ENCODE measurements at places on chromosomes 1 and 21.

DNA sequence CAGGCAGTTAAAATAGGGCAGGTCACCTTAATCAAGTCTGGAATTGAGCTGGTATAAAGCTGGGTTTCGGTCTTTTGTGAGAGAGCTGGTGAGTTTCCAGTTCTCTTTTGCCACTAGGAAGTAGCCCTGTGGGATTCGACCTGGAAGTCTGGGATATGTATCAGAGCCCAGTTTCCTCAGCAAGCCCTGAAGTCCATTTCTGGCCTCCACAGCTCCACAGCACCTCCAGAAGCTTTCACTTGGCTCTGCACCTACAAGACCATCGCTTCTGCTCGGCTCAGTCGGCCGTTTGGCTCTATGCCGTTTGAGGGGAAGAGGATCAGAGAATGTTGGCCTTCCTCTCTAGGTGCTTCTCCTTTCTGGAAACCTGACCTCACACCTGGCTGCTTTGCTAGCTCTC, 148.0 kb downstream of the GALNT2 start:
- DNase-seq = no peak

DNA sequence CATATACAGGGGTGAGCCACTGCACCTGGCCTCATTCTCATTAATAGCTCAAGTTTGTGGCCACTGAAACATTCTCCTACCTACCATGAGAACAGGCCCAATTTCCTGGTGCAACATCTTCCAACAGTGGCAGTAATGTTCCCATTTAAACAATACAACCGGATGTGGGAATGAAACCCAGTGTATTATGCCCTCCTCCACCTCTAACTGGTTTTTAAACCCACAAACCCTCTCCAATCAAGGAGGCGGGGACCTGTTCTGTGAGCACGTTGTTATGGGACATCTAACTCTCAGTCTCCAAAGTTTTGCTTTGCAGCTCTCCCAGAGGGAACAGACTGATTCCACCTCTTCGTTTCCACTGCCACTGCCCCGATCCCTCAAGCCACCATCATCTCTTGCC, 2.6 kb downstream of the CTNNBIP1 start:
- DNase-seq = no peak

- DNase-seq = no peak
Measured at GRCh38 chr1:153849487-153850185, 73.1 kb downstream of the GATAD2B start.

DNA sequence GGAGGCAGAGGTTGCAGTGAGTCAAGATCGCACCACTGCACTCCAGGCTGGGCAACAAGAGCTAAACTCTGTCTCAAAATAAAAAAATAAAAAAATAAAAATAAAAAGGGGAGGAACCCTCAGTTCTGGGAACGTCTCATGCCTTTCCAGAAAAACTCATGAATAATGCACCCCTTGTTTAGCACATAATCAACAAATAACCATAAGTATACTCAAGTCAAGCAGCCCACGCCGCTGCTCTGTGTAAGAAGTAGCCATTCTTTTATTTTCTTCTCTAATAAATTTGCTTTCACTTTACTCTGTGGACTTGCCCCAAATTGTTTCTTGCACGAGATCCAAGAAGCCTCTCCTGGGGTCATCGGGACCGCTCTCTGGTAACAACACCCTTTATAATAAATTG, 14.5 kb upstream of the ACTA1 start:
- DNase-seq = no peak

DNA sequence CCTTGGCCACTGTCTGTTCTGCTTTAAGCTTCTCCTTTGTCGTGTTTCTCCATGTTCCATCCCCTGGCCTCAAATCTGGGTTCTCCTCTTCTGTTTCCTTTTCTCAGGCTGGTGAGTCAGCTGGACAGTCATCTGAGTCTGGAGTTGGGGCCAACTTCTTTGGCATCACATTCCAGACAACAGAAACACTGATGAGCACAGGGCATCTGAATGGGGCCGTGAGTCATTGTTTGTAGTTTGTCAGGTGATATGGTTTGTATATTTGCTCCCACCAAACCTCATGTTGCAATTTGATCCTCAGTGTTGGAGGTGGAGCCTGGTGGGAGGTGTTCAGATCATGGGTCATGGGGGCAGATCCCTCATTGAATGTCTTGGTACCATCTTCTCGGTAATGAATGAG, 14.3 kb upstream of the OLIG2 start:
- no peak for DNase-seq

GRCh38 chr21:29149808-29150425, 19.5 kb downstream of the MAP3K7CL start:
- no peak for DNase-seq

GRCh38 chr21:36910581-36911307, 55.7 kb downstream of the HLCS start:
- DNase-seq = no peak

DNA sequence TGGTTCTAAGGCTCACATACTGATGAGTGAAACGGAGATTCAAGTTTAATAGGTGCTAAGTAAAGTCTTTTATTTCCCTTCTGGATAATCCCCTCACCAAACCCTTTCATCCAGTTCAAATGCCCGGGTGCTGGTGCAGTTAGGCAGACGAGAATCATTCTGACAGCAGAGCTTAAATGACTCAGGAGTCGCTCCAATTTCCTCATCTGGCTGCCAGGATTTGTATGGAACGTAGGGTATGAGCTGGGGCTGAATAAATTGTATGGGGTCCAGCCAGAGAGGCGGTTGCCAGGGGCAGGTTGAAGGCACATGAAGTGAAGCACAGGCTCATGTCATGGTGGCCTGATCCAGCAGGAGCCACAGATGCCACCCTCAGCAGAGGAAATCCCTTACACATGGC, 76.0 kb downstream of the PAPPA2 start:
- no peak for DNase-seq

DNA sequence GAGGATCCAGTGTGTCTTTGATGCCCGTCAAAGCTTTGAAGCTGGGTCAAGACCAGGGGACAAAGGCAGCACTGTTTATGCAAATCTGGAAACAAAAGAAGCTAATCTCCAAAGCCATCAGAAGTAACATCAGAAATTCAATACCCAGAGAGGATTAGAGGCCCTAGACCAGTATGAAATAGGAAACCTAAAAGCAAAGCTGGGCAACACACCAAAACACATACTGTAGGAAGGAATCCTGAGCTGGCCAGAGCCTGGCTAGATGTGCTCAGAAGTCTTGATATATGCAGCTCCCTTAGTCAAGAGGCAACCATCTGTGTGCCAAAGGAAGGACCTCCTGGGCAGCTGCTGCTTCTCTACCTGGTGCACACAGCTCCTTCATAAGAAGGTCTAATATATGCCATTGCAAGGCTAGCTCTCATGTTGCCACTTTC, 12.3 kb downstream of the COLGALT2 start:
- DNase-seq = no peak

- DNase-seq = no peak
Measured at GRCh38 chr1:22124592-22125229, 18.2 kb downstream of the WNT4 start.

DNA sequence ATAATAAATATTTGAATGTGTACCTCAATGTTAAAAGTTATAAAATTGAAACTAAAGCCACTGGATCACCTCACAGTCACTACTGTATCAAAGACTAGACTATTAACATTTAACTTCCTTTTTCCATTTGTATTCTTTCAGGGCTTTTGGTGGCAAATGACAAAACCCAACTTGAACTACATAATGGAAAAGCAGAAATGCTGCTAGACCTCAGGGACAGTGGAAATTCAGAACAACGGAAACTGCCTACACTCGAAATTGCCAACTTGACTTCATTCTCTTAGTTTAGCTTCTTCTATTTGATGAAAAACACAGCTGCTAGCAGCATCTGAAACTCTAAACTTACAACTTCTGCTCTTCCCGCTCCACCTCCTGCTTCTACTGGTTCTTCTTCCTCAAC, 34.9 kb upstream of the NTNG1 start:
- no peak for DNase-seq

DNA sequence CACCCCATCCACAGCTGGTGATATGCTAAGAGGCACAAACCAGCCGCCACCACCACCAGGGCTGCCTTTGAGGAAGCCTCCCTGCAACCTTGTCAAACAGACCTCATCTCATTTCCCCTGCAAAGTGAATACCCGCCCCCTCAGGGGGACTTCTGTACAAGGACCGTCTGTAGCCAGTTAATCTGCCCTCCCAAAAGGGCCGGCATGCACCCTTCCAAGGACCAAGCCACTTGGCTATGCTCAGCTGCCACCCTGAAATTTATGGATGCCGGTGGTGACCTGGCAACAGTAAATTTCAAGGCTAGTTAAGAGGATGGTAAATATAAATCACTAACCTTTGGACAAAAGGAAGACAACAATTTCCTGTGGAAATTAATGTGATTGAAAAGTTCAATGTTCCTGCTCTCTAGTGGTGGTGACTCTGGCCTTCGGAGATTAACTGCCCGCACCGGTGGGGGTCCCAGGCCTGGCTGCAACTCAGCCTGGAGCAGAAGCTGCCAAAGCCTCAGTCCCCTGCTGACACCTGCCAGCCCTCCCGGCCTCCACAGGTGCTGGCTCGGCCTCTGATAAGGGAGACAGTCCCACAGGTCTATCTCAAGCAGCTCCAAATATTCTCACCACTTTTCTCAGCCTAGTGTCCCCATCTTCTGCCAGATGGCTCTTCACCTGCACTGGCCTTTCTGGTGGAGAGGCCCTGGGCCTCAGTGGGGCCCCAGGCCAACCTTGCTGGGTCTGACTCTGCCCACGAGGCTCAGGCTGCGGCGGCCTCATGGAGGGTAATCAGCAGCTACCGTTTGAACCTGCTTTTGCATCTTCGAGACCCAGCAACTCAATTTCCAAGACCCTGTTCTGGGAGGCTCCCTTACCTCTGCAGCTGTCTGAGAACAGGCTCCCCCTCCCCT, 12.2 kb downstream of the TMEM53 start:
- DNase-seq = no peak

GRCh38 chr1:54986025-54986424, 5.6 kb downstream of the TMEM61 start:
- no peak for DNase-seq

GRCh38 chr1:209403921-209404320, 179.6 kb upstream of the CAMK1G start:
- DNase-seq = no peak

- no peak for DNase-seq
Measured at GRCh38 chr1:20356850-20357459, 66.3 kb downstream of the VWA5B1 start.

GRCh38 chr1:11790880-11791715, 14.7 kb downstream of the MTHFR start:
- no peak for DNase-seq

- no peak for DNase-seq
Measured at GRCh38 chr1:85356130-85356529, 79.7 kb upstream of the BCL10 start.

- DNase-seq = no peak
Measured at GRCh38 chr1:202009326-202010179, 834 bp upstream of the ELF3 start.

GRCh38 chr21:42734323-42734971, 81.0 kb downstream of the PDE9A start:
- DNase-seq = no peak

- no peak for DNase-seq
Measured at GRCh38 chr1:162689745-162690671, 57.7 kb downstream of the DDR2 start.

DNA sequence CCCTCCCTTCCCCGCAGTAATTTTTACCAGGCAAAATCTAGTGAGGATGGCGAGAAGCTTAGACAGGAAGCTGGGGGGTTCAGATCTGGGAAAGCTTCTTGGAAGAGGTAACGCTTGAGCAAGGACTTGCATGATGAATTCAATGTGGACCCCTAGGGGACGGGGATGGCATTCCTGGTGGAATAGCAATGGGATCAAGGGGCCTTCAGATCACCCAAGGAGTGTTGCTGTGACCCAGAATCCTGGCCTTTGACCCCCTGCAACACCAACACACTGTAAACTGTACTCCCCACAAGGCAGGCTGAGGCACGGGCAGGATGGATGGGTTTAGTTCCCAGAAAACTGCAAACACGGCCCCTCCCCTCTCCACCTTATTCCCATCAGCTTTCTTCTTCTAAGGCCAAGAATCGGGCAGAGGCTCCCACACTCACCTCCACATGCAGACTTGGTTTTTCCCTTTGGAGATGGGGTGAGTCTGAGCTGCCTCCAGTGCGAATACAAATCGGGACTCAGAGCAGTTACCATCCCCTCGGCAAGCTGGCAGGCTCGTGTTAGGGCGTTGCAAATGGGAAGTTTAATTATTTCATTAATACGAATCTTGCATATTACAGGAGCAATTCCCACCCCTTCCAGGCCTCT, 20.1 kb downstream of the DISP3 start:
- DNase-seq = no peak

DNA sequence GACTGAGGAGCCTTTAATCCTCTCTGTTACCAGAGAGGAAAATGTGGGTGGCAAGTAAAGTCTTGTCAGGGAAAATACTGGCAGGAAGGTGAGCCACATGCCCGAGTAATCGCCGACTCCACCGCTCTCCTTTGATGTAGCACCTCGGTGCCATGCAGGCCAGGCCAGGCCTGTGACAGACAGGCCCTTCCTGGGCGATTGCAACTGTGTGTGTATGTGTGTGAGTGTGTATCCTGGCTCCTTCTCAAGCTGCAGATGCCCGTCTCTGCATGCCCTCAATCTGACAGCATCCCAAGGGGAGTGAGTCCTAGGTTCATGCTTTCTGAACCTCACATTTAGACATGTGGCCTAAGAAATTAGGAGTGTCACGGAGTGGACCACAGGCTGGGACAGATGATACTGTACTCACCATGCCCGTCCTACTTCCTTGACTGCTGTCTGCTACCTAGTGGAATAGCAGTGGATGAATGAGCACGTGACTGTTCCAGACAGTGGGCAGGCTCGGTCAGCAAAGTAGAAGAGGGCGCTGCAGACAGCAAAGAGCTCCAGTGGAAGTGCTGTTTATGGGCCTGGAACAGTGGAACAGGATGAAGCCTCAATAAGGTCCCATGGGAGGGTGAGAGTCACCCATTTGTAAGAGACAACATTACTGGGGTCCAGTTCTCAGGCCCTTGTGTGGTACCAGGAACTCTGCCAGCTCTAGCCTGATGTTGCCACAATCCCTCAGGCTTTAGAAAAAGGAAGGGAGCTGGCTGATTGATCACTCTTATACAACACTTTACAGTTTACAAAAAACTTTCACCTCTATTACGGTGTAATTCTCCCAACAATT, 25.3 kb downstream of the SERTAD4 start:
- DNase-seq = no peak

DNA sequence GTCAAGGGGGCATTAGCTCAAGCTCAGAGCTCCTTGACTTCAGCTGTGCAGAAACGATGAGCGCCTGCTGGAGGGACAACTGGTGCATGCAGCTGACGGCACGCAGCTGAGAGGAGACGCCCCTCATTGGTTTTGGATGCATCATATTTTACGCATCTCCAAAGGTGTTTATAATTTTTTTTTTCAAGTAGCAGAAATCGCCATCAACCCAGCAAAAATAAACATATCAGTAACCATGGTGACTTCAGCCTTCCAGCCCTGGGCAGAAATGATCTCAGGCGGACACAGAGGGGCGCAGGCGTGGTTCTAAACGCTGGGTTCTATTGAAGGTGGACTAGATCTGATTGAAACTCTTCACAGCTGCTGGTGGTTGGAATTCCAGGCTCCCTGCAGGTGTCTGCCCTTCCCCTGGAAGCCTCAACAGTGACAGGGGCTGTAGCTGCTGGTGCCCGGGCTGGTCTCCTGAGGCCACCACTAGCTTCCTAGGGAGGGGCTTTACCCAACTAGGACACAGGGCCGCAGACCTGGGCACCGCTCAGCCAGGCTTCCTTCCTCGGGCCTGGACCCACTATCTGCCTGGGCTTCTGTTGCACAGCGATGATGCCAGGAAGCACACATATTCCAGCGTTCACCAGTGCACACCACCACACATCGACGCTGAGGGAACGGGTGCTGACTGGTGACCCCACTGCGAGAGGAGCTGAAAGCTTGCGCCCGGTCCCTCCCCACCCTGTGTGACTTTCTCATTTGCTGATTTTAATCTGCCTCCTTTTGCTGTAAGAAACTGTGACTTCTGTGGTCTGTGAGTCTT, 63.7 kb upstream of the ABCG1 start:
- no peak for DNase-seq

GRCh38 chr1:10857687-10858086, 61.2 kb upstream of the CASZ1 start:
- DNase-seq = no peak

All from stimulated activated CD8-positive, alpha-beta memory T cell treated with anti-CD3 and anti-CD28 coated beads, Interleukin-15, amount 100 ng/mL, for 4 hours (primary cell).